ENCODE measurements at places on chromosomes 6 and 20.
A peak's percentile ranks its signal among the peaks of the same experiment; 100 is the strongest.

DNA sequence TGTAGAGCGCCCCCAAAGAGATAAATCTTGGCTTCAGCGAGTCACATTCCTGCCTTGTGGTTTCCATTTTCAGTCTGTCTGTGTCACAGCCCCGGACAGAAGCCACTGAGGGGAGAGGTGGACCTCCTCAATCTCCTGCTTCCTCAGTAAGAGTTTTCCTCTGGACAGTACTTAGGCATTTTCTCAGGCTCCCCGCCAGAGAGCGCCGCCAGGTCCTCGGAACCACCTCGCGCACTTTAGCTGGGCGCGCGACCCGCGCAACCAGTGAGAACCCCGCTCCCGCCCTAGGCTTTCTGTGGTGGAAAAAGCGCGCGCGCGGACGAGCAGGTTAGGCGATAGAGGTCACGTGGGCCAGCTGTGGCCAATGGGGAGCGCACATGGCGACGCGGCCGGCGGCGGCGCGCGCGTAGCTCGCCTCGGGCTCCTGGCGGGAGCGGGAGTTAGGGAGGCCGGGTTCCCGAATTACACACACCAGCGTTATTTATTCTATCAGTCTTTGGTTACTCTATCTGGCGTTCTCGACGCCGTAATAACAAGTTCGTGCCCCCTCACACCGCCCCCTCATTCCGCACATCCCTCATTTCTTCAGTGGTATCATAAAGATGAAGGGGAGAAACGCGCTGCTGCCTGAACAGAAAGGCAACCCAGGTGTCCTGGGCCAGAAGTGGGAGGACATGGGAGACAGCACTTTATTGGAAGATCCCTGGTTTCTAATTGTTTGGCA is 19.4 kb downstream of the PXT1 start:
- peak; percentile 97 for DNase-seq

DNA sequence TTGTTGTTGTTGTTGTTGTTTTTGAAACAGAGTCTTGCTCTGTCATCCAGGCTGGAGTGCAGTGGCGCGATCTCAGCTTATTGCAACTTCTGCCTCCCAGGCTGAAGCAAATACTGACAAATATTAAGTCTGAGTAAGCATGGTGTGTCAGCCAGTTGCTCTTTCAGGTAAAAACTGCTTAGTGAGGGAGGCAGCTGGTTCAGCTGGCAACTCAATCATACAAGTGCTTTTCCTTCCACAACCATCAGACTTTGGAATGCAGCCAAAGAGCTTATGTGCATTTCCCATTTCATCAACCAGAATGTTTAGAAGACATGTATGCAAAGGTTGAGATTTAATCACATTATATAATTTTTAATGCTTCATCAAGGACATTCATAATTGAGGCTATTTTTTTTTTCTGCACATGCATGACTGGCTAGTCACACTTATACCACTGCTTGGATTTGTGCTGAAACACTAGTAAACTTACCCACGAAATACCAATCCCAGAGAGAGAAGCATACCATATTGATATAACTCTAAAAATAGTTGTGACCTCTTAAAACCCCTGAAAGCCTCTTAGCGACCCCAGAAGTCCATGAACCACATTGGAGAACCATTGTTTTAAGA is 56.0 kb downstream of the CLIC5 start:
- no peak for DNase-seq

DNA sequence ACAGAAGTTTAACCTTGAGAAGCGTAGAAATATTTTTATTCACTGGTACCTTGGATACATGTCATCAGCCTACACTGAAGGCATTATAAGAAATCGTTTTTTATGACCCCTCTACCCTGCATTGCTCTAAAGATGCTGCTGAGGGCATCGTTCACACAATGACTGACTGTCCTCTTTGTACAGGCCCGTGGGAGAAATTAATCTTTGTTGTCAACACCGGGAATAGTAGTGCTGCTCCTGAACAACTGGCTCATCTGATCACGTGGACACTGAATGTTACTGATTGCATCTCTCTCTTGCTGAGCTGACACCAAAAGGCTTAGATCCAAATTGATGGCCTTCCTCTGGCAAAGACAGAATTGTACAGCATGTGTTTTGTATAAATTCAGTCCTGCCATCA is 157.1 kb upstream of the SMLR1 start:
- DNase-seq = no peak

DNA sequence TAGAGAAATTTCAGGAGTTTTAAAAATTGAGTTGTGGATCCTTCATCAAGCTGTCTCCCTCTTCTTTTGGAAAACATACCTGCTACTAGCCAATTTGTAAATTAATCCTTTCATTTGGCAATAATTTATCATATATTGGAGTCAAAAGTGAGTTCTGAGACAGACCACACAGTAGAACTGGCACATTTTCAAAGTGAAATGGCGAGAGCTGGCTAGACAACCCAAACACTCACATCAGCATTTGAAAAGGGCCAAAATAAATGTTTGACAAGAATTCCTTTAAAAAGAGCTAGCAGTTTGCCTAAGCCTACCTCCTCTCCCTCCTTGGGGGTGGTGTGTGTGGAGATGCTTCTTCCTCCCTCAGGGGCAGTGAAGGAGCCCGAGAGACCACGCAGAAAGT is 47.9 kb upstream of the KCNK16 start:
- DNase-seq = no peak

All from T-helper 1 cell (primary cell).